ENCODE measurements at places on chromosomes 7 and 10.

DNA sequence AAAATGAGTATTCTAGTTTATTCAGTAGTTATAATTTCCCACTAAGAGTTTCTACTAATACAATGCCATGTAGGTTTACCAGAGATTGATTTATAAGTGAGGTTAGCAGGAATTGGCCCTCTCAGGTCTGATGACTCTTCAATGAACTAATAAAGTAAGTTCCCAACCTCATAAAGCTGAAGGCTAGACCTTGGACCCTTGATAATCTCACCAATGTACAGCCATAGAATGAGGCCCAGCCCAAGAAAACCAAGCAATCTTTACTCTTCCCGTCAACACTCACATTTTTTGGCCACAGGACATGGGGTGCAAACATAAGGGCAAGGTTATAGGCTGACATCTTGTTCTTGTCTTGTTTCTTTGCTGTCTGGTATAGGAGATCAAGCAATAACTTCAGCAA lies 33.3 kb downstream of the ARHGAP19 start:
- DNase-seq, result no peak

- no peak for DNase-seq
Measured at GRCh38 chr7:21367537-21367936, 60.3 kb upstream of the SP4 start.

DNA sequence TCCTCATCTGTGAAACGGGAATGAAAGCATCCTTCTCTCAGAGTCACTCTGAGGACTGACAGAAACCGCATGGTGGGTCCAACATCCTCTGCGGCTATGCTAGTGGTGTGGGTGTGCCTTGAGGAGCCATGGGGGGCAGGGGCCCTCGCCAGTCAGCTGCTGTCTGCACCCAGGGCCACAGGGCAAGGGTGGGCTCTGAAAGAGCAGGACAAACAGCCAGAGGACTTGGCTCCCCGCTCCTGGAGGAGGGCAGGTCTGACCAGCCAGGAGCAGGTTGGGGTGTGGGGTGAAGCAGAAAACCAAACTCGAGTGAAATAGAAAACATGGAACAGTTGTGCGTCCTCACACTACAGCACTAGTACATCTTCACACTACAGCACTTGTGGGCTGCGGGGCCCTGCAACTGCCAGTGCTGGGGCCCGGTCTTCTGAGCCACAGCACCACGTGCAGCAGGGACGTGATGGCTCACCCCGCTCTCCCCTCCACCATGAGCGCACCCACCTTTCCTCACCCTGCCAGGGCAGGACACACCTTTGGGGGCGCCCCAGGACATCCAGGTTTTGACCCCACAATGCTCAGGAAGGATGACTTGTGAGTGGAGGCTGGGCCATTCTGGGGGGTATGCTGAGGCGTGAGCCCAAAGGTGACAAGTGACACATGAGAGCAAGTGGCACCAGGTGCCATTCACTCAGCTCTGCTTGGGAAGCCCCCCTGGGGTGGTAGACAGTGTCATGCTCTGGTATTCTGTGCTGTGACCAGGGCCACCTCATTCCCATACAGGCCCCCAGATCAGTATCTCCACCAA lies 96.1 kb upstream of the RET start:
- DNase-seq, result no peak

GRCh38 chr10:19651549-19651948 lies 164.7 kb upstream of the PLXDC2 start:
- no peak for DNase-seq

DNA sequence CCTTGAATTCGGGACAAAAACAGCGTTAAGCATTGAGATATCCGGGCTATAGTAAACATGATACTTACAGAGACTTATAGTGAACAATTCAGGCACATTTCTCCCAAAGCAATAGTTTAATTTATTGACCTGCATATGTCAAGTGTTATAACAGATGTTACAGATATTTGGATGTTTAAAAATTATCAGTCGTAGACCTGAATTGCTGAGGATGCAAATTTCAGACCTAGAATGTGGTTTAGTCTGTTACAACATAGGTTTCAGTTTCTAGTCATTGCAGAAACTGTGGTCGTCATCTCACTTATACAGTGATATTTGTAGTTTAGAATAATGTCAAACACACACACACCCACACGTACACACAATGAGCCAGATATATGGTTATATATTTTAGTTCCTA lies 85.2 kb downstream of the VTI1A start:
- DNase-seq, result no peak

- no peak for DNase-seq
Measured at GRCh38 chr7:149529136-149529718, 31.6 kb upstream of the ZNF746 start.

DNA sequence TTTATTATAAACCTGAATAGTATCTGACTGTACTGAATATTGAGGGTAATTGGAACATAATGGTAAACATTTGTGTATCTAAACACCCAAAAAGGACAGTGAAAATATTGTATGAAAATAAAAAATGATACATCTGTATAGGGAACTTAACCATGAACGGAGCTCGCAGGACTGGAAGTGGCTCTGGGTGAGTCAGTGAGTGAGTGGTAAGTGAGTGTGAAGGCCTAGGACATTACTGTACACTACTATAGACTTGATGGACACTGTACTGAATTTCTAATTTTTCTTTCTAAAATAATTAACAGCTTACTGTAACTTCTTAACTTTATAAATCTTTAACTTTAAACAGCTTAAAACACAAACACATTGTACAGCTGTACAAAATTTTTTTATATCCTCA lies 454.5 kb upstream of the FZD8 start:
- DNase-seq, result no peak

DNA sequence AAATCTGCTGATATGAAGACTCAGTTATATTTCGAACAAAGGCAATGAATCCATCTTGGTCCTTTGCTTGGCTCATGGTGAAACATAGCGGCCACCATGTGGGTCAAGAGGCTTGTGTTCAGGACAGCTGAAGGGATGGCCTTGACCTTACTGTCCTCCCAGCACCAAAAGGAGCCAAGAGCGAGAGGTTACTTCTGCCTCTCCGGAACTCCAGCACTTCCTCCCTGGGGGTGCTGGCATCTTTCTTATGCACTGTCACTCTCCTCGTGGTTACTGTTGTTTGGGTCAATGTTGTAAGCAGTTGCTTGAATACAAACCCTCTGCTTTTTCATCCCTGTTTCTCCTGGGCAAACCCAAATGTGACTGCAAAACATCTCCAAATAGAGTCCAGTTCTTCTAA lies 100.6 kb downstream of the RBM20 start:
- no peak for DNase-seq

DNA sequence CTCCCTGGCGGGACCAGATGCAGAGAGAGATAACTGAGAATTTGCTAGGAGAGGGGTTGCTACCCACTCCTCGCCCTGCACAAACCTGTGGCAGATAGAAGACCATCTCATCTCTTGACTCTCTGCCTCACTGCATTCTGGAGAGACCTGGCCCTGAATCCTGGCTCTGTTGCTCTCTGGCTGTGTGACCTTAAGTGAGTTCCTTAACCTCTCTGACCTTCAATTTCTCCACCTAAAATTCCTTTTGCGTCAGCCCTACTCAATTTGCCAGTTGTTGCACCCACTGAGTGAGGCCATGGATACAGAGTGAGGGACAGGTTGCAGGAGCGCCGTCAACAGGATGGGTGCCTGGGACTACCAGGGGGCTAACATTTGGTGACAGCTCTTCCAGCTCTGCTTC lies 5.2 kb downstream of the C10orf71 start:
- no peak for DNase-seq

GRCh38 chr7:142866361-142867096 lies 11.7 kb downstream of the EPHB6 start:
- no peak for DNase-seq

GRCh38 chr7:77223261-77223660 lies 23.6 kb upstream of the FGL2 start:
- DNase-seq, result no peak

GRCh38 chr10:88237896-88238614 lies 345.1 kb downstream of the RNLS start:
- DNase-seq, result no peak

DNA sequence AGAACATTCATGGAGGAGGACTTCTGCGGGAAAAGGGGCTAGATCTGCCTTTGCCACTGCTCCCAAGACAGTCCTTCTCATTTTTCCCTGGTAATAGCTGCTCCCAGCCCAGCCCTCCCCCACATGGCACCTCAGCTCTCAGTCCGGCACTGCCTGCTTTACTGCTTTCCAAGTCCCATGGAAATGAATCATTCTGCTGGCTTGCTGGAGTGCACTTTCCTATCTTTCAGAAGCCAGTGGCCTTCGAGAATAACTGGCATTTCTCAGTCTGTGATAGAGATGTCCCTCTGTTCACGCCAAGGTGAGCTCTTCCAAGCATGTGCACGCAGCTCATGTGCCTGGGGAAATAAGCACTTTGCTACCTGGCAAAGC lies 61.4 kb downstream of the SYPL1 start:
- DNase-seq, result no peak

GRCh38 chr7:142349670-142350405 lies 92.0 kb upstream of the PRSS58 start:
- DNase-seq, result no peak

- peak; percentile 31 for DNase-seq
Measured at GRCh38 chr7:158572000-158572828, 15.4 kb downstream of the PTPRN2 start.

GRCh38 chr7:23490357-23491135 lies 20.3 kb upstream of the IGF2BP3 start:
- no peak for DNase-seq

DNA sequence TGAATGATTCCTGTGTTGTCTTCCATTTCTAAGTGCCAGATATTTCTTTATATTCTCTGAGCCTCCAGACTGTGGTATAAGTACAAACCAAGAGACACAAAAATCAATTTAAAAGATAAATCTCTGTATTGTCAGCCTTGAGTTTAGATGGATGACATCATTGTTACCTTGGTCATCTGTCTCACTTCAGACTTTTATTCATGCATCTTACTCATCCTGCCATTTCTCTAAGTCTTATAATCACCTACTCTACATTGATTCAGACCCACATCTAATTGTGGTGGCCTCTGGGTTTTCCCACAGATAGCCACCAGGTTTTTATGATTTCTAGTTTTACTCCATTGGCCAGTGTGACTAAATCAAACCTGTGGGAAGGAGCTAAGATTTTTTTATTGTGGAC lies 26.8 kb upstream of the HDAC9 start:
- DNase-seq, result no peak

DNA sequence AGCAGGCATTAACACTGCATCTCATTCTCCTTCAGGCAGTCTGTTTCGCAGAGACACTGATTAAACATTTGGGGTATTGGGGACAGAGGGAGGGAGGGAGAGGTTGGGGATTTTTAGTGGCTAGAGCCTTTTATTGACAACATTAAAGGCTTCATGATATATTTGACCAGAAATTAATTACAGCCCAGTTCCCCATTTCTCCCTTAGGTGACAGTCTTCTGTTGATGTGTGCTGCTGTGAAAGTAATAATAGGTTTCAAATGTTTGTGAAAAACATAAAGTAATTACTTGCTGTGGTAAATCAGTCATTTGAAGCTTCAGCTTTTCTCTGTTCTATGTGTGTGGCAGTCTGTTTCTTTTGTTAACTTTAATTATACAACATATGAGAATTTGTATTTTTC lies 105.3 kb upstream of the LRGUK start:
- no peak for DNase-seq

- no peak for DNase-seq
Measured at GRCh38 chr10:84715911-84716310, 387.5 kb downstream of the CCSER2 start.

DNA sequence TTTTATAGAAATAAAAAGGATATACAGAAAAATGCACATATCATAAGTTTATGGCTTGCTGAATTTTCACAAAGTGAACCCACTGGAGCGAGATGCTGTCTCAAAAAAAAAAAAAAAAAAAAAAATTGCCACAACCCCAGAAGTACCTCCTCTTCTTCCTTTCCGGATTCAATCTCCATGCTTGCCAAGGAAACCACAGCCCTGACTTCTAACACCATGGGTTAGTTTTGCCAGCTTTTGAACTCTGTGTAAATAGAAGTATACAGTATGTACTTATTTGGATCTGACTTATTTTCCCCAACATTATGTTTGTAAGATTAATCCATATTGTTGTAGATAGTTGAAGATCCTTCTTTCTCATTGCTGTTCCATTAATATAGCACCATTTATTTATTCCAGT lies 40.0 kb downstream of the FANK1 start:
- DNase-seq, result no peak

DNA sequence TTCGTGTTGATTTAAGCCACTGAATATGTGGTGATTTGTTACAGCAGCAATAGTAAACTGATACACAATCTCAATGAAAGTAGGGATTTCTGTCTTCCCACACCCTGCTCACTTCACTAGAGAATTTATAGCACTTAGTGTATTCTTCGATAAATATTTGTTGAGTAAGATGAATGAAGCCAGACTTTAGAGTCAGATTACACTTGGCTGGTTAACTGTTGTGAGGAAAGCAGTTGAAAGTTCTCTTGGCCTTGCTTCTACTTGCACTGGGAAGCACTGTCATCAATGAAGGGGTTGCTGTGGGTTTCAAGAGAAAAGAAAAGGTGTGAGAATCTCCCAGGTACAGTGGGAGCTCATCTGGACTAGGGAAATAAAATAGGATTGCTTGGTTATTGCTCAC lies 82.1 kb upstream of the IGFBP3 start:
- DNase-seq, result no peak

GRCh38 chr7:66206934-66207240 lies 1.8 kb downstream of the TPST1 start:
- DNase-seq, result no peak

DNA sequence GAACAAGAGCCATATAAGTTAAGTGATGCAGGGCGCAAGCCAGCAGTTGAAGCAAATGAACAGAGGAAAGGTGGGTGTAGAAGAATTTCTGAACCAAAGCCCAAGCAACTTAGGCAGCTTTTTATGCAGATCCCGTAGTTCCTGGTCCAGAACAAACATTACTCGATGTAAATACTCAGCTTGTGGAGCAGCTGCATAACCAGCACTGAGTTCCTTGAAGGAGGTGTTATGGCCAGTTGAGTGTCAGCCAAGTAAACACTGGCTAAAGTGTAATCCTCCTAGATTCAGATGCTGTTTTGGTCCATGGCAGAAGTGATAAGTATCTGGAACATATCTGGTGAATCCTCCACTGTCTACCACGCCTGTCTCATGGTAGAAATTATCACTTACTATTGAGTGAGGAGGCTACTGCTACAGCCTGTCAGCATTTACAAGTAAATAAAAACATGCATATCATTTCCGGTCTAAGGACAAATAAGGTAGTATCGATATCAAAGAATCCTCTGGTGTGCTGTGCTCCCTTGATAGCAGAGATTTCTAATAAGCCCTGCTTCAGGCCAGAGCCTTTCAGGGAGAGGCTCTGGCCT lies 213.9 kb downstream of the DYNC1I1 start:
- no peak for DNase-seq

DNA sequence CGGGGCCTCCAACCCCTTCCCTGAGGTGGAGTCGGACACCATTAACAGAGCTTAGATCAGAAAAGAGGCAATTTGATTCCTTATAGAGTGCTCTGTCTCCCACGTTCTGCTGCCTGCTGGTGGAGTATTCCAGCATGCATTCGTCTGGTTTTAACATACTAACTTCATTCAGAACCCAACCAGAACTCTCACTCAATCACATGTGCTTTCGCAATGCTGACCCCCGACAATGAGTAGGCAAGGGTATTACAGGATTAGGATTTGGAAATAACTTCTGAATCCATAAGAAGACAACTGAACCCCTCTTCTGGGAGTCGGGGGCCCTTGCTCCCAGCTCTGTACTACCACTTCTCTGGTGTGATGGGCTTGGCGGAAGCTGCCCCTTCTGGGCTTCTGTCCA lies 55.7 kb upstream of the HABP2 start:
- no peak for DNase-seq
